Thoracic aorta (tissue), 2 donors: ENCODE measurements at places on chromosomes 1 and 21. TPM values are rescaled to one million over a fixed set of nuclear protein-coding genes. Genes with fewer than 3 reads are reported as not detected.

DNA sequence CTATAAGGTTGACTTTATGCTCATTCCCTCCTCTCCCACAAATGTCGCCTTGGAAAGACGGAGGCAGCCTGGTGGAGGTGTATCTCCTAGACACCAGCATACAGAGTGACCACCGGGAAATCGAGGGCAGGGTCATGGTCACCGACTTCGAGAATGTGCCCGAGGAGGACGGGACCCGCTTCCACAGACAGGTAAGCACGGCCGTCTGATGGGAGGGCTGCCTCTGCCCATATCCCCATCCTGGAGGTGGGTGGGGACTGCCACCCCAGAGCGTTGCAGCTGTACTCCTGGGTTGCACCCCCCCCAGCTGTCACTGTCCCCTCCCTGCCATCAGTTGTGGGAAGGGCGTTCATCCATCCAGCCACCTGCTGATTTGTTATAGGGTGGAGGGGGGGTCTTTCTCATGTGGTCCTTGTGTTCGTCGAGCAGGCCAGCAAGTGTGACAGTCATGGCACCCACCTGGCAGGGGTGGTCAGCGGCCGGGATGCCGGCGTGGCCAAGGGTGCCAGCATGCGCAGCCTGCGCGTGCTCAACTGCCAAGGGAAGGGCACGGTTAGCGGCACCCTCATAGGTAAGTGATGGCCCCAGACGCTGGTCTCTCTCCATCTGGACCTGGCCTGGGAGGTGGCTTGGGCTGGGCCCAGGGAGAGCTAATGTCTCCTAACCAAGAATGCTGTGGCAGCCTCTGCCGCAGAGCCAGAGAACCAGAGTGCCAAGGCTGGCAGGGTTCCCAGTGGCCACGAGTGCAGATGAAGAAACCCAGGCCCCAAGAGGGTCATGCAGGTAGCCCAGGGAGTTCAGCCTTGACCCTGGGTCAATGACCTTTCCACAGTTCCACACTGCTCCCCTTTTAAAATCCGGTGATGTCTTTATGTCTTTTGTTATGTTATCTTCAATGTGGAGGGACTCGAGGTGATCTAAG is 13.1 kb downstream of the PCSK9 start:
- DNase-seq = no peak

GRCh38 chr1:100782473-100783039 is 63.0 kb downstream of the VCAM1 start:
- DNase-seq = no peak

DNA sequence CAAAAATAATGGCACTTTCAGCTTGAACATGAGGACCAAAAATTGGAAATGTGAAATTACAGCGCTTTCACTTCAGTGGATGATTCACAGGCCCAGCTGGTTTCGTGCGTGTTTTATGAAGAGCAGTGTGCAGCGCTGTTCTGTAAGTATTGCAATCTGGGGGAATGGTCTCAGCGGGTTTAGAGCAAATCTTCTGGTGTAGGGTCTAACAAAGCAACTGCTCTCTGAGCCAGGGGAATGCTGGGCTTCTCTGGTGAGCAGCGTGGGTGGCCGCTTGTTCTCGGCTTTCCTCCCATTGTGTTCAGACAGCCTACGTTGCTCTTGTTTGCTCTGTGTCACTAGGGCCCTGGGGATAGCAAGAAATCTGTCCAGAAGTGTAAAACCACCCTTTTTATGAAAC is 42.4 kb upstream of the GADD45A start:
- DNase-seq = no peak

DNA sequence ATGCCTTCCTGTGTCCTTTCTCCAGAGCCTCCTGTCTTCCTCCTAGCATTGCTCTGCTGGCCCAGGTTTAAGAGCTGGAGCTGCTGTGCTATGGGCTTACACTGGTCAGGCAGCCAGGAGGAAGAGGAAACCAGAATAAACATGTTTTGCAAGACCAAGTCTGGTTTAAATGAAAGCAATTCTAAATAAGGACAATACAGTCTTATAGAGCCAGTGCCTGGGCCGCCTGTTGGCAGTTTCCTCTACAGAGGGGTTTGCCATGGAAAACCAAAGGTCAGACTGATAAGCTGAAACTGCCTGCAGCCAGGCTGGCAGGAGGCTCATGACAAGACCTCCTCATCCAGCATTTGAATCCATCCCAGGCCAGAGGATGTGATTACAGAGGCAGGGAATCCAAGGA is 92.9 kb upstream of the FGGY start:
- DNase-seq = no peak

DNA sequence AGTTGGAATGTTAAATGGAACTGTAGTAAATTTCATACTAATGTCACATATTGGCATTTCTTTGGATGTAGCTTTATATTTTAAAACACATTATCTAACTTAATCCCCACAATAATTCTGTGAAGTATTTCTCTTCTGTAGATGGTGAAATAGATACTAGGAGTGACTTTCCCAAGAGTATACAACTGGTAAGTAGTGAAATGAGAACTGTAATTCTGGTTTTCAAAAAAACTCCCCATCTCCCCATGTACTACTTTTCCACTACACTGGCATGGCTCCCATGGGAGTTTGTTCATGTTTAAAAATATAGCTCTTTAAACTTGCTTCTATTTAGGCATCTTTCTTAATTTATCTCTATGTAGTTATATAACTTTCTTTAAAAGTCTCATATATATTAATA is 10.2 kb downstream of the CHML start:
- no peak for DNase-seq

GRCh38 chr1:223200903-223201302 is 57.9 kb upstream of the TLR5 start:
- no peak for DNase-seq

DNA sequence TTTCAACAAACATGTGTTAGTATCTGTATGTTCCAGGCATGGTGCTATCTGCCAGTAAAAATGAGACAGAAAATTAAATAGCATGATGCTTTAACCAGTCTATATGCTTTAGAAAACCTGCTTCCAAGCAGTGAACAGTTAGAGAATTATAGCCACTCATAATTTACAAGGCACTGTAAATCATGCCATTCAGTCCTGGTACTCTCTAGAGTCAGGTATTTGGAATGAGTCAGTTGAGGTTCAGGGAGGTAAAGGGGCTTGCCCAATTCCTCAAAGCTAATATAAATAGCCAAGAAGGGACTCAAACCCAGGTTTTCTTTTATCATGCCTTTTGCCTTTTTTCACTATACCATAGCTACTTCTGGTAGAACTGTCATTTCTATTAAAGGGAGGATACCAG is 184.4 kb downstream of the NFIA start:
- DNase-seq = no peak

DNA sequence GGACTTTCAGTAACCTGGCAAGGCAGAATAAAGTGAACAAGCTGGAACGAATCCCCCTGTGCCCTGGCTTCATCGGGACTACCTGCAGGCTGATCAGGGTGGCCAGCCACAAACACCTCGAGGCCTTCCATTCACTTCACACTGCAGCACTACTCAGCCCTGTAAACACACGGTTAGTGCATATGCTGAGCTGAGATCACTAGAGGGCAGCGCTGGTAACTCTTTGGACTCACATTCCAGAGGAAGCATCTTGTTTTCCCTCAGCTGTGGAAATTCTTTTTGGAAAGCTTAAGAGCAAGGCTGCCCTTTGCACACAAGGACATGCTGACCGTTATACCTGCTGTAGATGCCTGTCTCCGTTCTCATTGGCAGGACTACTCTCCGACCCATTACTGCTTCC is 32.1 kb downstream of the PCSK9 start:
- DNase-seq = no peak

DNA sequence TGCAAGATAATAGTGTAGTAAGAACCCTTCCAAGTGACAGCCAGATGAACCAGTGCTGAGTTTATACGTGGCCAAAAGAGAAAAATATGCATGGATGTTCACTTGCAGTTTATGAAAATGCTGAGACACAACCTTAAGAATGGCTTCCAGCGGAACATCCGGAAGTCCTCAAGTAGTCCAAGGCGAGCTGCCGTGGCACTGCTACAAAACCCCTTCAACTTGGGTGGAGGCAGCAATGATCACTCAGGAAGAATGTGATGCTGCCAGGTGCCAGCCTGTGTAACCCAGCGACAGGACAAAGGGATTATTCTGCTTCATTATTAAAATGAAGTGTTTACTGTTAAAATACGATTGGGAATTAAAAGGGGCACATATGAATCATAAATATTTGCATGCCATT is 179.6 kb downstream of the RUNX1 start:
- DNase-seq = no peak

C2CD4D gene
- total RNA-seq = not detected

CHML gene
- 12.4 TPM for total RNA-seq

GRCh38 chr1:248906753-248907661 is 972 bp downstream of the PGBD2 start:
- no peak for DNase-seq

LCE1C gene
- total RNA-seq = not detected

TDRD10 gene
- 1.1 TPM for total RNA-seq

DNA sequence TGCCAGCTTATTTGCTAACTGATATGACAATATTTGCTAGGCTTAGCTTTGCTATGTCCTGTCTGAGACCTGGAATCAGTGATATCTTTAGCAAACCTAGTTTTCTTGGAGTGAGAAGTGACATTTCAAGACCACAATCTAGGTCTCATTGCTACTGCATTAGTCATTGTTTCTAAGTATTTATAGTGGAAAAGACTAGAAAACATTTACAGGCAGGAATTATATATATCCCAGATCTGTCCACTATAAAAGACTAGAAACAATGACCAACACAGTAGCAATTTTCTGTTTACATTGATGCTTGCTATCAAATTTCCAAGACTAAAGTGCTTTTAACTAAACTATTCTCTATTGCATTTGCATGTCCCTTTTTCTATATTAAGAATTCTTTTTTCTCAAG is 5.0 kb upstream of the RGS18 start:
- no peak for DNase-seq

AADACL3 gene
- not detected for total RNA-seq
